ENCODE measurements at places on chromosomes 3 and 15.

DNA sequence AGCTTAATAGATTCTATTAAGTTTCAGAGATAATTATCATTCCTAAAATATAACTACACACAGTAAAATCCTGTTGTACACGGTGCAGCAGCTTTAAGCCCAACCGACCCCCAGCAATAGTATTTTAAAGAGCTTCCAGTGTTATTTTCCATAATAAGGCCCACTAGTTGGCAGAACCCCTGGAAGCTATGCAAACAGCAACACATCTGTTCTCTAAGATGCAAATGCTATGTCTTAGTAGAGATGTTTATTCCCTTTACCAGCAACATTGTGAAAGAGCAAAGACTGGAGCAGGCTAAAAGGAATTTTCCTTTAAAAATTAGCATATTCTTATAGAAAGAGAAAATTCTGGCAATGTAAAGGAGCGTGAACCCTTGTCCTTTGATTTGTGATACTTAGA, 819.7 kb upstream of the ALCAM start:
- DNase-seq = peak; percentile 56

GRCh38 chr3:152267831-152268554, 736 bp upstream of the MBNL1 start:
- no peak for DNase-seq

GRCh38 chr3:125054449-125055329, 1.1 kb downstream of the HEG1 start:
- peak; percentile 52 for DNase-seq

DNA sequence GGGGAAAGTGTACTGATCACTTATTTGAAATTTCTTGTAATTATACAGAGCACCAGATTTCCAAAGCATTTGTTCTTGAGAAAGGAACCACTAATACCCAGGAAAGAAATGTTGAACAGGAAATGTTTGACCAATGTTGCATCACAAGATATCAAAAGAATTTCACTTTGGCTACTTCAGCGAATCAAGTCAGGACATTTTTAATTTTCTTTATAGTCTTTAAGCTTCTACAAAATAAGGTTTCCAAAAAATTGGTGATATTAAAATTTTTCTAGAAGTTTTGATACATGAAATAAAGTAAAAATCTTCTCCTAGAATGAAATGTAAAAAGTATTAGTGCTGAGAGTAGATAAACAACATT, 421.9 kb downstream of the MECOM start:
- DNase-seq = no peak

- DNase-seq = peak; percentile 53
These were observed 33.9 kb downstream of the TRPM7 start for GRCh38 chr15:50652671-50653070.

DNA sequence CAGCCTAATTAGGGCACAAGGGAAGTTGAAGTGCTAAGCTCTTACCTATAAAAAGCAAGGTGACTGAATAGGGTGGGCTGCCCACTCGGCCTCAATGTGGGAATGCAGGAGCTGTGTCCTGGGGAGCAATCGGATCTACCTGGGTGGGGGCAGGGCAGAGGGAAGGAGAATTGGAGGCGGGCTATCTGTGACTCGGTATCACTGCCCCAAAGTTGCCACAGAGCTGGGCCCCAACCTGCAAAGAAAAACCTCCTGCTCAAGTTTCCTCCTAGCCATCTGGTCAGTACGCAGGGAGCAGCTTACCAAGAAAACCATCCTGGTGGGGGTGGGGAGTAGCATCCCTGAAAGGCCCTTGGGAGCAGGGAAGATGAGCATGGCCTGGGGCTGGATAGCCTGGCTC, 10.7 kb downstream of the CIB2 start:
- DNase-seq = peak; percentile 46

- DNase-seq = no peak
These were observed 291.9 kb upstream of the GRM7 start for GRCh38 chr3:6568999-6569493.

GRCh38 chr3:29871087-29871486, 590.2 kb downstream of the RBMS3 start:
- peak; percentile 28 for DNase-seq

DNA sequence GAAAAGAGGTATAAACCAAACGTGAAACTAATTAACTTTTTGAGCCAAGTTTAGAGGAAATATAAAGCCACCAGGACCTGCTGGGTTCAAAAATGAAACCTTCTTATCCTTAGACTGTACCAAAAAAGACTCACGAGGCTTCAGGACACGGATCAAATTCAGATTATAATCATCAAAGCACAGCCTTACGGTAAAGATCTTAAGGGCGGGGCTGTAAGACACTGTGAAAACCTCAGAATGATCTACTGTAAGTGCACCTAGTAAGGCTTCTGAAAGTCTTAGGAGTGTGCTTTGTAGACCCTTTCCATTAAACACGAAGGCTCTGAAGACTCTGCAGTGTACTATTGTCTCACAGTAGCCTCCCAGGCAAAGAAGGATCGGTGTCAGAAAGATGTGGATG, 26.8 kb downstream of the TARS3 start:
- DNase-seq = no peak

- peak; percentile 8 for DNase-seq
These were observed 118.4 kb upstream of the ROBO1 start for GRCh38 chr3:79886204-79886603.

- DNase-seq = no peak
These were observed 325.7 kb downstream of the CNTN3 start for GRCh38 chr3:74288761-74289160.

- DNase-seq = no peak
These were observed 35.5 kb downstream of the FBLN2 start for GRCh38 chr3:13584427-13584891.

DNA sequence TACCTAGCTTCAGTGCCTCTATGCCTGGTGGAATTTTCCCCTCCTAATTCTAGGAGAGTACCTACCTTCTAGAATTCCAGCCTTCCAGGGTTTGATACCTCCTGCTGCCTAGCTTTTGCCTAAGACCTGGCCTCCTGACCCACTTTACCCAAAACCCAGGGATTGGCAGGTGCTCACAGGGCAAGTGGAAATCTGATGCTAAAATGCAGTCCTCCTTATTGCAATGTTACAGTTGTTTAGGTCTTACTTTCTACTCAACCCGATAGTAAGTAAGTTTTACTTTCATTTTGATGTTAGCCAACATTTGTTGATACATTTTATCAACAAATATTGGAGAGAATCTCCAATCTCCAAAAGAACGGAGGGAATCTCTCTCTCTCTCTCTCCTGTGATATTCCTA, 275.9 kb downstream of the DOCK3 start:
- DNase-seq = no peak

- DNase-seq = no peak
These were observed 292.0 kb upstream of the CCDC54 start for GRCh38 chr3:107085261-107085660.

DNA sequence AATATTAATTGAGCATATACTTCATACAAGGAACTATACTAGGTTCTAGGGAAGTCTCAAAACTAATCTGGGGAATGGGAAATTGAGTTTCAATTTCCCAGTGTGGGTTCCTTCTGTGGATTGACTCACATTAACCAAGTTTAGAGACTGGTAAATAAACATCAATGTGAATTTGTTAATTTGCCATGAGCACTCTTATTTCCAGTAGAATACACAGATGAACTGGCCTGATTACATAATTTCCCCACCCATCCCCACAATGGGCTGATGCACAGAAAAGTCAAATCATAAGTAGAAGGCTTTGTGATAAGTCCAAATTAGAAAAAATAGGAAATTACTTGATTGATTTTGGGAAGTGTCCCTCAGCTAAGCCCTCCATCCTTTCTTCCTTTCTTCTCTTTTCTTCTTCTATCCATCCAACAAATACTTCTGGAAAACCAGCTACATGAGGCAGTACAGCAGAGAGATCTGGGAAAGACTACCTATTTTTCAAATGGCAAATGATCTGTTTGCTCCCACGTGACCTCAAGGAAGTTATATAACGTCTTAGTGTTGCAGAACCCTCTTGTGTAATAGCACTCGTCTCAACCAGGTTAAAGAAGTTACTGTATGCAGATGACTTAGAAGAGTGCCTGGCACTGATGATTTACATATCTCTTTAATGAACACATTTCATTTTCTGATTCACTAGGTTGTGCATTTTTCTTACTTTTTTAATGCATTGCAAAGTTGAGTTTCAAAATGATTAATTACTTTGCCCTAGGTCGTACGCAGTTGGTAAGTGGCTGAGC, 312.3 kb downstream of the SV2B start:
- no peak for DNase-seq

- no peak for DNase-seq
These were observed 161.1 kb downstream of the OR4M2 start for GRCh38 chr15:22241451-22241850.

DNA sequence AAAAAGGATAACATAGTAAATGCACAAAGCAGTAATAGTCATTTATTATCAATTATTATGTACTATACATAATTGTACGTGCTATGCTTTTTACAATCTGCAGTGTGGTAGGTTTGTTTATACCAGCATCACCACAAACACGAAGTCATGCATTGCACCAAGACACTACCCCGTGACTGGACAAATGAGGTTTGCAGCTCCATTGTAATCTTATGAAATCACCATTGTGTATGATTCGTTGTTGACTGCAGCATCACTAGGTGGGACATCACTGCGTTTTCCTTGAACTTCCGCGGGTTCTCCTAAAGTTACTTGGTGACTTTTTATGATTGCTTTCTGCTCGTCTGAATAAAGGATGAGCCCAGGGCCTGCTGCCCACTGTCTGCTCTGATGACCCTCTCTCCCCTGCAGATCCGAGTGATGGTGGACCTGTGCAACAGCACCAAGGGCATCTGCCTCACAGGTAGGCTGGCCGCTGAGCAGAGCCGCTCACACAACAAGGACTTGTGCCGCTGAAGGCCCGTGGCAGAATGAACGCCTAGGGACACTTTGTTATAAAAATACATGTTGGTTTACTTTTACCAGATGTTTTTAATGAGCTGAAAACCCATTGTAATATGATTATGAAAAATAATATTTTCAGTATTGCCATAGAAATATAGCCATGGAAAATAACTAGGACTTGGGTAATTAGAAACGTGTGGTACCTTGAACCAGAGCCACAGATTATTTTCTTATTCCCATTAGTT, 35.8 kb downstream of the GLDN start:
- no peak for DNase-seq

GRCh38 chr3:81864272-81864671, 102.8 kb upstream of the GBE1 start:
- DNase-seq = peak; percentile 68

- DNase-seq = no peak
These were observed 107.0 kb downstream of the SHOX2 start for GRCh38 chr3:157999246-157999645.

- DNase-seq = no peak
These were observed 704.1 kb upstream of the SGO1 start for GRCh38 chr3:20890111-20890519.

DNA sequence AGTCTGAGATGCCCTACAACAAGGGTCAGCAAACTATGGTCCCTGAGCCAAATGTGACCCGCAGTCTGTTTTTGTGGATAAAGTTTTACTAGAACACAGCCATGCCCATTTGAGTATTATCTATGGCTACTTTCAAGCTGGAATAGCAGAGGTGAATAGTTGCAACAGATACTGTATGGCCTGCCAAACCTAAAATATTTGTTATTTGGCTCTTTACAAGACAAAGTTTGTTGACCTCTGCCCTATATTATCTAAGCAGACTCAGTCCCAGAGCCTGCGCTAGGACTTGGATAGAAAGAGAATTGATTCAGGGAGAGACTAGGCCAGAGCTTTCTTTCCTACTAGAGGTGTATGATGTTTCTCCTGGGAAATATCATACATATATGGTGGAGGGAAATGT, 81.7 kb upstream of the NMNAT3 start:
- DNase-seq = no peak

DNA sequence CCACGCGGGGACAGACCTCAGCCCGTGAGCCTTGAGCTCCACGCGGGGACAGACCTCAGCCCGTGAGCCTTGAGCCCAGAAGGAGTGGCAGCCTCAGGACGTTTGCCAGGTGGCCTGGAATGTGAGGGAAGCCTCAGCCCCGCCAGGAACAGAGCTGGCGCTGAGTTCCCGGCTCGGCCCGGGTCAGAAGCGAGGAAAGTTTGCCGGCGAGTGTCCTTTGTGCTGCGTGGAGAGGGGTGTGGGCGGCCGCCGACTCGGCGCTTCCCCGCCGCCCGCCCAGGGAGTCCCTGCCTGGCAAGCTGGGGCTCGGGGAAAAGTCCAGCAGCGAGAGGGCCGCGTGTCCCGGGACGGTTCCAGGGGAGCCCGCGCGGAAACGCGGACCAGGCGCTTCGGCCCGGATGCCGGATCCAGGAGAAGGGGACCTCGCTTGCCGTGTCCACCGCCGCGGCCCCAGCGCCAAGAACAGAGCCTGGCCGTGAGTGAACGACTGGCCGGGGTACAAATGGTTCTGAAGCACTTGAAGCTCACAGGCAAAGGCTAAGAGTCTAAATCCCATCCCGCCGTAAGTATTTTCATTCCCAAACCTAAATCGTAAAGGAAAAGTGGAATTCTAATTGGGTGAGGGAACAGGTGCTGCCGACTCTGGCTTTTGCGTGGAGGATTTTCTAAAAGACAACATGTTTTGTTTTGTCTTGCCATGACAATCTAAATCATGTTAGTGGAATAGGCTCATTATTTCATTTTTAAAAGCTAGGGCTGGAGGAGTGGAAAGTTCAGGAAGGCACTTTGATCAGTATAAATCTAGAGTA, 1.7 kb downstream of the LRRN1 start:
- DNase-seq = peak; percentile 60

DNA sequence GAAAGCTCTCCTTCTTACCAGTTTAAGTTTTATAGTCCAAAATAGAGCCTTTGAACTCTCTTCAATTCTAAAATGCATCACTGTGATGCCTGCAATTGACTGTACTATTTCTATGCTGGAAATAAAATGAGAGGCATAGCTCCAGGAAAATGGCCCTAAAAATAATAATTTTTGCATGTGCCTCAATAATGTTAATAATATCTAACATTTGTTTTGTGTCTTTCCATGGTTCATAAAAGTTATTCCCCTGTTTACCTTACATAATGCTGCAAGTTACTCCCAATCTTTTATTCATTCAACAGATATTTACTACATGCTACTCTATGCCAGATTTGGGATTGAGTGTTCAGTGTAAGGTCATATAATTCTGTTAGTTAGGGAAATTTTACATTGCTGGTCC, 574.0 kb downstream of the RBMS3 start:
- no peak for DNase-seq

GRCh38 chr3:12829886-12830784, 11.2 kb downstream of the RPL32 start:
- peak; percentile 55 for DNase-seq

DNA sequence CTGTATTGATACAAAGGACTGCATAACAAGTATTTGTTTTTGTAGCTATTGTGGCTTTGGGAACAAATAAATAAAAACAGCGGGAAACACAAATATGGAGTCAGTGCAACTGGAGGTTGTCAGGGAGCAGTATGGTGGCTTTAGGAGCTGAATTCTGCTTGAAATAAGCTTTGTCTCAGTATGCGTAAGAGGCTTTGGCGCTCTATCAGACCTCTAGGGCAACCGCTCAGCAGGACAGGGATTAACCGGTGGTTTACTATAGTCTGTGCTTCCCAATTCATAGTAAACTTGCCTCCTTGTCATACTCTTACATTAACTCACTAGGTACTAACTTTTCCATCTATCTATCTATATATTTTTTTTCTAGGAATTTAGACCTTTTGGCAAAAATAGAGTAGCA, 104.6 kb downstream of the ZIC1 start:
- peak; percentile 70 for DNase-seq

GRCh38 chr3:177578488-177578887, 381.2 kb upstream of the TBL1XR1 start:
- no peak for DNase-seq

All from GM23338 (cell line).